Tibial artery (tissue), 4 donors: ENCODE measurements at places on chromosomes 6 and 20.

DNA sequence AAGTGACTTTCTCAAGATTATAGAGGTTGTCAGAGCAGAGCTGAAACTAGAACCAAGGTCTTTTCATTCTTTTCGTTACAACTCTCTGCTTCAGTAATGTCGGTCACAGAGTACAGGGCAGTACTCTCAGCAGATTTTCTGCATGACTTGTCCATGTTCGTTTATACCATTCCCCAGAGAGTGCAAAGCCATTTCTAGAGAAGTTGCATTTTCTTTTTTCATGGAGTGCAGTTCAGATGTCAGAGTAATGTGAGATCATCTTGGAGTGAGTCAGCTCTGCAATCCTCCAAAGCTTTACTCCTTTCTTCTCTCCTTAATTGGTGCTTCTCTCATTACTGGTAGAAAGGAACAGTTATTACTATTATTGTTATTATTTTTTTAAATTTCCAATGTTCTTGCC lies 115.6 kb upstream of the B3GAT2 start:
- no peaks in the 10 kb centered on the region for H3K4me1 ChIP-seq
- no peak overlapping the region for H3K4me3 ChIP-seq
- no peak for DNase-seq
- no peaks in the 10 kb centered on the region for H3K36me3 ChIP-seq
- no peaks in the 10 kb centered on the region for H3K27me3 ChIP-seq
- H3K27ac ChIP-seq, result no peak overlapping the region

- H3K4me3 ChIP-seq, result no peak overlapping the region
- no peaks in the 10 kb centered on the region for H3K27me3 ChIP-seq
- H3K4me1 ChIP-seq, result no peaks in the 10 kb centered on the region
- no peaks in the 10 kb centered on the region for H3K36me3 ChIP-seq
- H3K27ac ChIP-seq, result no peak overlapping the region
Measured at GRCh38 chr6:141210901-141211300, 921.8 kb upstream of the GJE1 start.

DNA sequence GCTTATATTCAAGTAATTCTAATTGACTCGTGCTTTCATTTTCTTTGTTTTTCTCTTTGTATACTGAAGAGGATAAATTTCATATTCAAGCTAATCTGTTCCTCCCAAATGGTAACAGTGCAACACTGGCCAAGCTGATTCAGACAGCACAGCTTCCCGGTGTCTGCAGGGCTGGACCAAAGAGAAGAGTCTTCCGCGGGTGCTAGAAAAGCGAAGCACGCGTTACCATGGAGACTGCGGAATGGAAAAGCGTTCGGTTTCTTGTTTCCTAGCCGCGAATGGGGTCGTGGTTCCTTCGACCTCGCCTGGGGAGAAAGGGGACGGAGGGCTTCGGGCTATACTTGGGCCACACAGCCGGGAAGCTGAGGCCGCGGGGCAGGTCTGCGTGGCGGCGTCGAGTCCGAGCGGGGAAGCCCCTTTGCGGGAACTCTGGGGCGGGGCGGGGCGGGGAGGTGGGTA lies 6.2 kb upstream of the ZNF311 start:
- DNase-seq, result peak; percentile 28

DNA sequence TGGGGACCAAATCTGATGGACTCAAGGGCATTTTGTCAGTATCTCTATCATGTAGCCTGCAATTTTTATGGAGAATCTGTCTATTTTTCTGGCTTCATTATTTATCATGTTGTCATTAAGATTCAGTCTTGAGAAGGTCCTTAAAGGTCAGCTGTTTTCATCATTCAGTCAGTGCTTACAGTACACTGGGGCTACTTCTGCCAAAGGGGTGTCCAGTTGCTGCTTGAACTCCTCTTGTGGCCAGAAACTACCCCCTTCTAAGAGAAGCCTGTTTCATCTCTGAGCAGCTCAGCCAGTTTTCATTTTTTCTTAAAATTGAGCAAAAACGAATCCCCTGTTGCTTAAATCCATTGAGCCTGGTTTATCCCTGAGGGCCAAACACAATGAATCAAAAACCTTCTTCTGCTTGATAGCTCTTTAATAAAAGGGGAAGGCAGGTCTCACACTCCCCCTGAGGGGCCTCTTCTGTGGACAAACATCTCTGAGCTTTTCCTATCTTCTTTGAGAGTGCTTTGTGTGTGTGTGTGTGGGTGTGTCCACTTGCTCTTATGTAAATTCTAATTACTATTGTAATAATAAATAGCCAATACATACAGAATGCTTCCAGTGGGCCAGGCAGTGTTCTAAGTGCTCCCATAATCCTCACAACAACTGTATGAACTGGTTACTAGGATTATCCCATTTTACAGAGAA lies 172.2 kb downstream of the PLCB1 start:
- no peaks in the 10 kb centered on the region for H3K27me3 ChIP-seq
- H3K36me3 ChIP-seq, result no peaks in the 10 kb centered on the region
- no peak overlapping the region for H3K4me3 ChIP-seq
- H3K4me1 ChIP-seq, result no peaks in the 10 kb centered on the region

DNA sequence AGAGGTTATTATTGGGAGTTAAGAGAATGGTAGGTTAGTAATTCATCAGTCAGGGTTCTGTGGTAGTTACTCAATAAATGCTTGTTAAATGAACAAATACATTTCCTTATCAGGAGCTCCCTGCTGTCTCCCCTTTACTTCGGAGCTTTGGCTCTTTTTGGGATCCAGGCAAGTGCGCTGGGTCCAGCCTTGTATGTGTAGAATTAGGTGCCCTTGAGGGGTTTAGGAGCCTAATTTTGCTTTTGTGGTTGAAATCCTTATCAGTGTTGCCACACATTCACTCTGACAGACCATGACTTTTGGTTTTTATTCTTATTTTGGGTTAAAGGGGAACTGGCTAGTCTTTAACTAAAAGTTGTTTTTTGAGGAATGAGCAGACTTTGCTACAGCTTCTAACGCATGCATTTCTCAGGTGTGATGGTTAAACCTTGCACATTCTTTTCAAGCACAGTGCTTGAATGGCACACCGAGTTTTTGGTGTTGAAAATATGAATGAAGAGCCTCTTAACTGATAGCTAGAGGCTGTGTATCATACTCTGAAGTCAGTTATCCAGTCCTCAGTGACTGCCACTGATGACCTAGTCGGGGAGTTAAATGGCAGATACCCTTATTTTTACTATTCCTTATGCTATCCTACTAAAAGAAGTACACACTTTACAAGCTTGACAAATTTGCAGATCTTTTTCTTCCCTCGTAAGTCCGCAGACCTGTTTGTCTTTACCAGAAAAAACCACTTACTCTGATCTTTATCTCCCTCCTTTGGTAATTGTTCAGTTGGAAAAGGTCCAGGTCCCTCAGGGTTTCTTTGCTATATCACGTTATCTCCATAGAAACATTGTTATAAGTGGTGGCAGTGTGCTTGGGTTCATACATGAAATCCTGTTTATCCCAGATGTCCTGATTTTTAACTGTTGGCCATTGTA lies 50.7 kb upstream of the PLCG1 start:
- peaks cover 47% of the 10 kb centered on the region for H3K36me3 ChIP-seq
- H3K4me3 ChIP-seq, result no peak overlapping the region
- H3K27me3 ChIP-seq, result no peaks in the 10 kb centered on the region
- no peak overlapping the region for H3K27ac ChIP-seq

GRCh38 chr6:8780653-8781052 lies 345.3 kb upstream of the SLC35B3 start:
- H3K36me3 ChIP-seq, result no peaks in the 10 kb centered on the region
- DNase-seq, result no peak
- no peaks in the 10 kb centered on the region for H3K4me1 ChIP-seq
- H3K27me3 ChIP-seq, result no peaks in the 10 kb centered on the region
- no peak overlapping the region for H3K4me3 ChIP-seq

DNA sequence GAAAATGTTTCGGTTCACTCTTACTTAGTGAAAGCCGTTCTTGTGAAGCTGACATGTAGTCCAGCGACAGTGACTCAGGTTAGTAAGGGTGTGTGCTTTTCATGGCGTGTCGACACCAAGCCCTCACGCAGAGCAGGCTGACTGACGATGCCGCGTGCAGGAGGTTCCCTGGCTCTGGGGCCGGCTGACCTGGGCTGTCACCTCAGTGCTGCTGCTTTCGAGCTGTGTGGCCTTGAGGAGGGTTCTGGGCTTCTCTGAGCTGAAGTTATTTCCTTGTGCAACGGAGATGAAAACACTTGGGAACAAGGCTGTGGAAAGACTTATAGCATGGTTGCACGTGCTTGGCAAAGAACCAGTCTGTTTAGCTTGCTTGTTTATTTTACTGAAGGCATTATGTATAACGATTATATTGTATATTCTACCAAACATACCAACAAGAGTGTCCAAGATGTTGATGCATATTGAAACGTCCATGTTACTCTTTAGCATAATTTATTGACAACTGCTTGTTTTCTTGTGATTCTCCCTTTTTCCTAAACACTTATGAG lies 59.2 kb downstream of the PHACTR3 start:
- no peak overlapping the region for H3K4me3 ChIP-seq
- no peak for DNase-seq
- no peaks in the 10 kb centered on the region for H3K4me1 ChIP-seq
- H3K27me3 ChIP-seq, result peaks cover 17% of the 10 kb centered on the region

DNA sequence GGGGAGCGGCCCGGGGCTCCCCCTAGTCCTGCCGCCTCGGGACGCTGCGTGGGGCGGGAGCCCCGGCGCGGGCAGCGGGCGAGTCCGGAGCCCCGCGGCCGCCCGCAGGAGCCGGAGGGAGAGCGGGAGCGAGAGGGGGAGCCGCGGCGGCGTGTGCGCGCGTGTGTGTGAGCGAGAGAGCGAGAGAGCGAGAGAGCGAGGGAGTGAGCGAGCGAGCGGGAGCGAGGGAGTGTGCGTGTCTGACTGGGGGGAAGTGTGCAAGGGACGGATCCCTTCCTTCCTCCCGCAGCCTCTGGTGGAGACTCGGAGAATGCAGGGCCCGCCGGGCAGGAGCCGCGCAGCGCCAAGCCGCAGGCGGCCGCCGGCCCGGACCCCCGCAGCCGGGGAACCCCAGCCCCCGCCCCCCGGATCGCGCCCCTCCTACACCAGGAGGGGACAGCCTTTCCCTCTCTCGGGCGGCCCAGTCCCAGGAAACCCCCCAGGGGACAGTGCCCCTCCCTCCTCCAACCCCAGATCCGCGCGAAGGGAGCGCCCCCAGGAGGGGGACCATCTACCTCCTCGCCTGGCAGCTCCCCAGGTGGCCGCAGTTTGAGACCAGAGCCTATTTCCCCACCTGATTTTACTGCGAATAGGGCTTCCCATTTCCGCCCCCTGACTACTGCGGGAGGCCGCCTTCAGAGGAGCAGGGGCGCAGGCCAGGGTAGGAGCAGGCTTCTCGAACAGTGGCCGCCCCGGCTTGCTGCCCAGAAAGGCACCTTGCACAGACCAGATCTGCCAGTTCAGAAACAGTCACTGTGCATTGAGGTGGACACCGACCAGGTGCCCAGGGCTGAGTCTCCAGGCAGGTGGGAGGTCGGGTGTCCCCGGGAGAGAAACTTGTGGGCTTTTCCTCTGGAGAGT lies at the start of gene CDH22:
CDH22 (minus strand) TSS at position 241 of the 900 bp plus-strand sequence. CDS start 57,204 bp downstream, outside the sequence.
- H3K4me3 ChIP-seq, result peak within 1 kb of the TSS; percentile 50
- H3K27me3 ChIP-seq, result no peaks in the 10 kb centered on the region
- H3K4me1 ChIP-seq, result peaks cover 27% of the 10 kb centered on the region

- no peak overlapping the region for H3K27ac ChIP-seq
- no peaks in the 10 kb centered on the region for H3K4me1 ChIP-seq
- no peaks in the 10 kb centered on the region for H3K36me3 ChIP-seq
- H3K27me3 ChIP-seq, result no peaks in the 10 kb centered on the region
- DNase-seq, result no peak
Measured at GRCh38 chr6:32668226-32668747, 1.8 kb upstream of the HLA-DQB1 start.

GRCh38 chr6:31663961-31664789 lies 622 bp downstream of the GPANK1 start:
- peak overlapping the region; percentile 77 for H3K4me3 ChIP-seq
- peak; percentile 85 for DNase-seq
- peaks cover 40% of the 10 kb centered on the region for H3K4me1 ChIP-seq

- H3K4me3 ChIP-seq, result no peak overlapping the region
- no peaks in the 10 kb centered on the region for H3K4me1 ChIP-seq
- H3K36me3 ChIP-seq, result no peaks in the 10 kb centered on the region
- no peaks in the 10 kb centered on the region for H3K27me3 ChIP-seq
- no peak overlapping the region for H3K27ac ChIP-seq
- no peak for DNase-seq
Measured at GRCh38 chr20:15485519-15485918, 1087.7 kb downstream of the KIF16B start.

DNA sequence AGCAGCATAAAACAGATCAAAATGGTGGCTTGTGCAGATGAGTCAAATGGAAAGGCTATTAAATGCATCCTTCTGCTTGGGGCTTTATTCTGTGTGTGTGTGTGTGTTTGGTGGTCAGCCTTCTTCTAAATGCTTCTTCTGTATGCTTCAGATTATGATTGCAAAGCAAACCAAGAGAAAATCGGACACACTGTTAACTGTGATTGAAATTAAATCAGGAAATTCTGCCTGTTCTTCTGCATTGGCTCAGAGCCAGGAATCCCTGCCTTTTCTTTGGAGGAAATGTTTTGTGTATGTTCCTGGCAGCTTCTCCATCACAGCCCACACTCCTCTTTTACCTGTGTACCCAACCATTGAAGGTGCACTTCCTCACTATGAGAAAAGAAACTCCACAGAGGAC lies 22.3 kb upstream of the PDE10A start:
- DNase-seq, result no peak
- no peaks in the 10 kb centered on the region for H3K4me1 ChIP-seq
- peaks cover 14% of the 10 kb centered on the region for H3K27me3 ChIP-seq
- no peaks in the 10 kb centered on the region for H3K36me3 ChIP-seq
- H3K4me3 ChIP-seq, result no peak overlapping the region

DNA sequence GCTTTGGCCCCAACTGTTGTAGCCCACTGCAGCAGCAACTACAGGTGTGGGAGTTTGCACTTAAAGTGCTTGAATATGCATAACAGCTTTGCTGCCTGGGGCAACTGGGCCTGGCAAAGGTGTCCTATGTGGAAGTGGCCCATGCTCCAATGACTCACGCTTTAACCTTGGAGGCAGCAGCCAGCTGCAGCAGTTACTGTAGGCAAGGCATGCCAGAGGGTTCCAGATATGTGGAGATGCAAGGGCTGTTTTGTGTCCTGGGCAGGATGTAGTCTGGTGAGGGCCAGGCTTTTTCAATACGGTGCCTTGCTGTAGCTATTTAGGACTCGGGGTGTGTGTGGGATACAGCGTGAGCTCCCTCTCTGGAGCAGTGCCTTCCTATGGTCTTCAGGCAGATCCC lies 150.3 kb downstream of the NKAIN2 start:
- H3K36me3 ChIP-seq, result no peaks in the 10 kb centered on the region
- H3K4me1 ChIP-seq, result no peaks in the 10 kb centered on the region
- H3K27ac ChIP-seq, result no peak overlapping the region
- DNase-seq, result no peak
- no peak overlapping the region for H3K4me3 ChIP-seq
